ENCODE measurements at places on chromosomes 11 and 22. TPM values are rescaled to one million over a fixed set of nuclear protein-coding genes. Genes with fewer than 3 reads are reported as not detected.

The MRGPRE gene
- not detected for total RNA-seq

The LDLRAD3 gene
- total RNA-seq: 29.3 TPM

The NPTXR gene
- 0.87 TPM for total RNA-seq

The PAMR1 gene
- 0.11 TPM for total RNA-seq

The DNAJB7 gene
- total RNA-seq: 1.9 TPM

The NRXN2 gene
- total RNA-seq: 120 TPM

The NNMT gene
- 0.67 TPM for total RNA-seq

The DDTL gene
- 2.6 TPM for total RNA-seq

The TTLL1 gene
- total RNA-seq: 16.1 TPM

The CD6 gene
- 0.52 TPM for total RNA-seq

The IL10RA gene
- total RNA-seq: 2.9 TPM

The SCN4B gene
- total RNA-seq: 0.45 TPM

The OR5J2 gene
- total RNA-seq: not detected

The CST6 gene
- total RNA-seq: not detected

The FBLN1 gene
- 5.8 TPM for total RNA-seq

The CSNK2A3 gene
- 2.3 TPM for total RNA-seq

The TENM4 gene
- total RNA-seq: 25.6 TPM

The OR4A16 gene
- total RNA-seq: 0.25 TPM

The CECR2 gene
- total RNA-seq: 9.2 TPM

The PLEKHA7 gene
- 1.0 TPM for total RNA-seq

The OR10A2 gene
- 0.05 TPM for total RNA-seq

The TEX54 gene
- 1.7 TPM for total RNA-seq

The NXPE2 gene
- not detected for total RNA-seq

The PRR33 gene
- 1.1 TPM for total RNA-seq

The PEX16 gene
- 26.1 TPM for total RNA-seq

The KRTAP5-11 gene
- not detected for total RNA-seq

The IMMP1L gene
- 80.2 TPM for total RNA-seq

The SNX32 gene
- 1.5 TPM for total RNA-seq

The PLEKHB1 gene
- total RNA-seq: 5.2 TPM

The MUC2 gene
- total RNA-seq: 0.05 TPM

The PIWIL4 gene
- total RNA-seq: 0.48 TPM

The P4HA3 gene
- total RNA-seq: 3.4 TPM

The HOATZ gene
- total RNA-seq: 38.7 TPM

The OR52E6 gene
- total RNA-seq: 0.52 TPM

The RFPL3 gene
- not detected for total RNA-seq

The HEPHL1 gene
- total RNA-seq: under 0.01 TPM

The OR51I2 gene
- total RNA-seq: 0.22 TPM

The ZNF215 gene
- 12.3 TPM for total RNA-seq

The ATP6V1E1 gene
- 121 TPM for total RNA-seq

The KCNJ1 gene
- 0.18 TPM for total RNA-seq

The TMEM86A gene
- total RNA-seq: 1.5 TPM

The SYT7 gene
- total RNA-seq: 10.5 TPM

Data from motor neuron (in vitro differentiated cells).